Activated CD8-positive, alpha-beta memory T cell treated with anti-CD3 and anti-CD28 coated beads for 4 hours (primary cell): ENCODE measurements at places on chromosomes 3 and 15.

- no peak for DNase-seq
Observed at GRCh38 chr3:46393554-46394434, 13.1 kb downstream of the CCR5AS start.

DNA sequence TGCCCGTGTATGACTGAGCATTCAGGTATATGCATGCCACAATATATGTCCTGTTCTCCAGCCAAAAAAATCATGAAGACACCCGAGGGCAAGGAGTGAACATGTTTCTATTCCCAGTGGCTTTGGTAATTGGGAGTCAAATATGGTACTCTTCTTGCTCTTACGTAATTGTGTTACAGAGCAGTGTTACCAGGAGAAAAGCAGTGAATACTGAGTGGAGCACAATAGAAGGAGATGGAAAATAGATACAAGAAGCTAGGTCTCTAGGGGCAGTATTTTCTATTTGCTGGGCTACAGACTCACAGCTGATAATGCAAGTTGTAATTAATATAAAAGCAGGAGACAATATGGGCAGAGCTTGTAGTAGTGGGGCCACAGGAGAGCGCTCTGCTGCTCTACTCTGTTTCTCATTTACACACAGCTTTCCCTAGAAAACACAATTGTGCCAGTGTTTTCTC lies 13.2 kb downstream of the MEIS2 start:
- no peak for DNase-seq

- no peak for DNase-seq
Observed at GRCh38 chr3:143533391-143533790, 314.9 kb downstream of the SLC9A9 start.

- no peak for DNase-seq
Observed at GRCh38 chr3:34300621-34301020, 502.2 kb downstream of the PDCD6IP start.

GRCh38 chr3:187987924-187988323 lies 166.0 kb upstream of the LPP start:
- peak; percentile 66 for DNase-seq

DNA sequence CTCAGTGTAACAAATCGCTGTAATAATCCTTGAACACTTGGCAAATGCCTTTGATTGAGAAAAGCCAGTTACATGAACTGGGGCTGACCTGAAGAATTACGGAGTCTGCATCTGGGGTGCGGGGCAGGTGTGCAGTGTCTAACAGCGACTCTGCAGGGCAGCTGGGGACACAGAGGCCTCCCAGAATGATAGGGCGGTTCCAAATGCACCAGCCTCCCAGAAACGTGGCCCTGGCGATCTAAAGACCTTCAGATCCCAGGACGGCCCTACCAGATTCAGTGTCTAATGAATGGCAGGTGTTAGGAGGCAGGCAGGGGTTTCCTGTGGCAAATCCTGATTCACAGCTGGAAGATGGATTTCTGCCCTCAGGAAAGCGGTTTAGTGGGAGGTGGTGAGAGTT lies 100.5 kb upstream of the RGMA start:
- DNase-seq = no peak

GRCh38 chr3:111610612-111611054 lies 15.5 kb upstream of the ZBED2 start:
- DNase-seq = no peak

GRCh38 chr3:26668696-26669095 lies 46.1 kb downstream of the LRRC3B start:
- no peak for DNase-seq

DNA sequence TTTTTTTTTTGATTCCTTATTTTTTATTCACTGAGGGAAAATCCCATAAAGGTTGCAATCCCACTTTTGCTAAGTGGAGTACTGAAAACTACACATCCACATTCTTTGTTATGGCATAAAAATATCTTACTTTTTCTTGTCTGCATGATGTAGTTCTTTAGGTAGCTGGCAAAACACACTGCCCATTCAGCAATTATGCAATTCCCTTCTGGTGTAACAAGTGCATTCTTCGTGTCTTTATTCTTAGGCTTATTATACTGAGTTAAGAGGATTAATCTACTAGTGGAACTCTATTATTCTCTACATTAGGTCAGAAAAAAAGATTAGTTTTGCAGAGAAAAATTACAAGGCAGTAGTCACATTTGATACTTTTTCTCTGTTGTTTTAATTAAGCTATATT lies 403.8 kb upstream of the GBE1 start:
- DNase-seq = no peak
